ENCODE measurements at places on chromosomes 16 and 17.

- no peak for DNase-seq
Observed at GRCh38 chr17:35930211-35931065, at the start of gene RDM1. Gene RDM1, minus strand, starts transcription at chr17:35930773. Its CDS starts 46 bp downstream, at chr17:35930727.

DNA sequence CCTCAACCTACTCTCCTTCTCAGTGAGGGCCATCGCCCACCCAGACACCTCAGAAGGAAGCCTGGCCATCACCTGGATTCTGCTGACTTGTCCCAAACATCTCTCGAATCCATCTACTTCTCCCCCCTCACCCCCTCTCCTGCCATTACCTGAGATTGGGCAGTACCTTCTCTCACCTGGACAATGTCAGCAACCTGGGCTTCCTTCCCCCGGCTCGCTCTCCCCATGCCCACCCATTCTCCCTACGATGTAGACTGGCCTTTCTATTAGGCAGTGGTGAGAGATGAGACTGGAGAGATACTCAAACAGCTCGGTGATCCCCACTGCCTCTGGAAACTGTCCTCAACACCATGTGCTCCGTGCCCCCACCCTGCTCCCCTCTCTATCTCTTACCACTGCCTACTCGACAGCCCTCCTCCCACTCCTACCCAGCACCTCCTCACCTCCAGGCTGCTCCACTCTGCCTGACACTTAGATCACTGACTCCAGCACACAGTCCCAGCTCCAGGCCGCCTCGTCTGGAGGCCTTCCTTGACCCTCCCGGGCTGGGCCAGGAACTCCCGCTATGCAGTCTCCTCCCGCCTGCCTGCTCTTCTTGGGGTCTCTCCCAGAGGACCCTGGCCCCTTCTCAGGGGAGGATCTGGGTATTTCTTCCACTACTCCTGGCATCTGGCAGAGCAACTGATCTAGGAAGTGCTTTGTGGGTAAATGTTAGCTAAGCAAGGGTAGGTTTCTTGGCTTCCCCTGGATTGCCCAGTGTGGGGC lies 235.8 kb upstream of the NLRP1 start:
- no peak for DNase-seq

- peak; percentile 55 for DNase-seq
Observed at GRCh38 chr16:79580453-79581191, 19.9 kb downstream of the MAF start.

- peak; percentile 72 for DNase-seq
Observed at GRCh38 chr16:75256696-75257343, 5.4 kb upstream of the BCAR1 start.

DNA sequence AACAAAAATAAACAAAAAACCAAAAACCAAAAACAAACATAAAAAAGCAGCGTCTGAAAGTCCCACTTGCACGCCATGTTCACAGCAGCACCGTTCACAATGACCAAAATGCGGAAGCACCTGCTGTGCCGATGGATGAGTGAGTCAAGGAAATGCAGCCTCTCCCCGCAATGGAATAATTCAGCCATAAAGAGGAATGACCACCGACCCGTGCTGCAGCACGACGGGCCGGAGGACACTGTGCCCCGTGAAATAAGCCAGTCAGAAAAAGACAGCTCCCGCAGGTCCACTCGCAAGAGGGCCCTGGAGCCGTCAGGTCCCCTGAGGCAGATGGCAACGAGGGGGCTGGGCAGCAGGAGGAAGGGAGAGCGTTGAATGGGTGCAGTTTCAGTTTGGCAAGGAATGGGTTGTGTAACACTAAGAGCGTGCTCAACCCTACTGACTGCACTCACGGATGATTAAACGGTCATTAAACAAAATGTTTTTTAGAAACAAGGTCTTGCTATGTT lies 5.1 kb downstream of the CLCN7 start:
- no peak for DNase-seq

GRCh38 chr17:29111816-29112499 lies 68.2 kb downstream of the MYO18A start:
- peak; percentile 91 for DNase-seq

- no peak for DNase-seq
Observed at GRCh38 chr16:86255966-86256365, 254.4 kb upstream of the FOXF1 start.

DNA sequence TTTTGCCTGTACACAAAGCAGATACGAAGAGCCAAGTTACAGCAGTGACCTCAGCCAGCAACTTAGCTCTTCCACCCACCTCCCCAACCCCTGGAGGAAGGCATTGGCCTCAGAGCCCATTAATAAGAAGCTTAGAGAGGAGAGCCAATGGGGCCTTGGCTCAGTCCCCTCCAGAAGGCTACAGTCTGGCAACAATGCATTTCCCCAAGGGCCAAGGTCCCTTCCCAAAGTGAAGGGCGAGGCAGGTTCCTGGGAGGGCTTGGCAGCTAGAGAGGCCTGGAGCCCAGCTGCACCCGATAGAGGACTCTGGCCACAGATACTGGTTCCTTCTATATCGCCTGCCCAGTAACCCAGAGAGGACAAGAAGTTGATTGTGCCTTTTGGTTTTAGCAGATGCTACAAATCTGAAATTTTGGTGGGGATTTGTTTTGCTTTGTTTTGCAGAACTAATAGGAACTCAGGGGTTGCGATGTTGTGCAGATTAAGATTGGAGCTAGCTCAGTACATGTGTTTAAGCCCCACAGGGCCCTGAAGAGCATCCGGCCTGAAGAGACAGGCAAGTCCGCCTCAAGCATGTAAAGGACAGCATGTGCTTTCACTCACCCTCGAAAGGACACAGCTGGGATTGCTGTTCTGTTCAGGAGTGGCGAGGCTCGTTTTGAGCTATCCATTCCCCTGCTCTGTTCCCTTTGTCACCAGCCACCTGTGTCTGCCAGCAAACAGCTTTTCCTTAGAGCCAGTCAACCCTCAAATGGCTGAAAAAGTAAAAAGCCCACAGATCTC lies 12.0 kb upstream of the PNPO start:
- no peak for DNase-seq

DNA sequence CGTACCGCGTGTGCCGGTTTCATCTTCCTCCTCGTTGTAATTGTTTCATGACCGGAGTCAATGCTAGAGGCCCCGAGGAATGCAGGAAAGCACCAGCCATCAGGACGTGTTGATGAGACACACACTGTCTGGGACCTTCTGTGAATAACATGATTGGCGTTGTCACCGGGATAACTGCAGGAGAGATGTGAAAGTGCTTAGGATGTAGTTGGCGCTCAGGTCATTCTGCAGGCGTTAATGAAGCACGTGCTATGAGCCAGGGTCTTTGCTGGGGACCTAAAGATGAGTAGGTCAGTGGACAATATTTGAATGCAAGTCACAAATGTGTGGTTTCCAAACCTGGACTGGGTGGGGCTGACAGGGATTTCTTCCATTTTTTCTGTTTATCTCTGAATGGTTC lies 181.6 kb upstream of the HSBP1 start:
- no peak for DNase-seq

DNA sequence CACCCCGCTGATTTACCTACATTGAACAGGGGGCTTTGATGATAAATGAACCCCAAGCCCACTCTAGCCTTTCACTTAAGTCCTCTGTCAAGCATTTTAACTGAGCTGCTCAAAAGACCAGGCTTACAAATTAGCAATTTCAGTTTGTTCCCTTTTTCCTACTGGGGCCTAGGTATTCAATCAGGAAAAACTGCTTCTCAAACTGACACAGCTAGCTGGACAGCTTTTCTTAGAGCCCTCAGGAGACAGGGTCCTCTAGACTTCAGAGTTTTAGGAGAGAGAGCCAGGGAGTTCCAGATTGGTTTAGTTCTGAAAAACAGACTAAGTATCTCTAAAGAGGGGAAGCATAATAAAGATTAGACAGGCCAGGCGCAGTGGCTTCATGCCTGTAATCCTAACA lies 6.2 kb upstream of the HEXIM2 start:
- DNase-seq: no peak

GRCh38 chr16:50360779-50361178 lies 8.0 kb downstream of the BRD7 start:
- DNase-seq: no peak

GRCh38 chr16:52353249-52353648 lies 193.7 kb downstream of the TOX3 start:
- no peak for DNase-seq

GRCh38 chr17:29567304-29567553 lies 392 bp upstream of the ABHD15 start:
- DNase-seq: no peak

DNA sequence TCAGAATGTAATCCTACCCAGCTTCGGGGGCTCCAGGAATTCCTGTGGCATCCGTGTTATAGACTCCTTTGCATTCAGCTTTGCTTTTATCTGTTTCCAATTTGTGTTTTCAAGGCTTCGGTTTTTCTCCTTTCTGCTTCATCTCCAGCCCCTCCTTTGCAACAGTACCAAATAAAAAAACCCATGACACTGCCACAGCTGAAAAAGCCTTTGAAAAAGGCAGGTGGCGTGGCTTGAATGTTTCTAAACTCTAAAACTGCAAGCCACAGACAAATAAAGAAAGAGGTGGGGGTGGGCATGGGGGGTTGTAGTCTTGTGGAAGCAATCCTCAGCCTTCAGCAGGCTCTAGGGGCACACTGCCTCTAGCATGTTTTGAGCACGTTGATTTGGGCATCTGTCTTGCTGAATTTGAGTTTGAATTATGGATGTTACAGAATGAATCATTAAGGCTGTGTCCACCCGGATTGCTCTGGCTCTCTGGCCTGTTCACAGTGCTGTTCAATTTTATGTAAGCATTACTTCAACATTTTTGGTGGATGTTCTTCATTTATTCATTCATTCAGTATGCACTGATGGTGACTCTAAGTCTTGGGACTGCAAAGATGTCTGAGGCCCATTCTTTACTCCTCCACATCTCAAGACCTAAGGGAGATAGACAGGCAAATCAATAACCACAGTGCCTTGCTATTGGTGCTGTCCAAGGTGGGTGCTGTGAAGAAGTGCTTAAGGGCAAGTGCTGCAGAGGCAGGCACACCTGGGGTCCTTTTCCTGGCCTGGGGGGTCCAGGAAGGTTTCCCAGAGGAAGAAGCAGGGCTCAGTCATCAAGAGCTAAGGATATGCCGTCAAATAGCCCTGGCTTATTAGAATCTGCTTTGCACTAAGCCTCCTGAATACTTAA lies 77.4 kb downstream of the CDH13 start:
- peak; percentile 17 for DNase-seq

DNA sequence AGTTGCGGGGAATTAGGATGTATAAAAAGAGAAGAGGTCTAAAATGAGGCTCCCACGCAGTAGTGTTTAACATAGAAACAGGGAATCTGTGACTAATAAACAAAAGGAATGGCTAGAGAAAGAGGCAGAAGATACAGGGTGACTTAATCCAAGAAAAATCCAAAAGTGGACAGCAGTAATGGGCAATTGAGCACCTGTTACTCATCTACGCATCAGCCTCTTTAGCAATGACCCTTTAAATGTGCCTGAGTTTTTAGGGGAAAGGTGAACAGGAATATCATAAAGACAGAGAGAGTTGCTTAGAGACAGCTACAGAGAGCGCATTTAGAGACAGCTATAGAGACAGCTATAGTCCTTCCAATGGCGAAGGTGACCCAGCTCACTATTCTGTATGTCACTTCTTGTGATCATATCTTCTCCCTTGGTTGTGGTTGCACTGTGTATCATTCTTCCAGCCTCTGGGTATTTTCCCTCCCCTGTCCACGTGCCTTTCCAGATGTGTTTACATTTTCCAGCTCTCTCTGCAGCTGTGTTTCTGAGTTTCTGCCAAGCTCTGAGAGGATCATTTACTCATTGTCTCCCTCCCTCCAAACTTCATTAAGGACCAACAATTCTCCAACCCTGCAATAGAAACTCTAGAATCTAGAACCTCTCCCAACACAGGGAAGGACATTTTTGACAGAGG lies 61.5 kb downstream of the MYOCD start:
- no peak for DNase-seq

DNA sequence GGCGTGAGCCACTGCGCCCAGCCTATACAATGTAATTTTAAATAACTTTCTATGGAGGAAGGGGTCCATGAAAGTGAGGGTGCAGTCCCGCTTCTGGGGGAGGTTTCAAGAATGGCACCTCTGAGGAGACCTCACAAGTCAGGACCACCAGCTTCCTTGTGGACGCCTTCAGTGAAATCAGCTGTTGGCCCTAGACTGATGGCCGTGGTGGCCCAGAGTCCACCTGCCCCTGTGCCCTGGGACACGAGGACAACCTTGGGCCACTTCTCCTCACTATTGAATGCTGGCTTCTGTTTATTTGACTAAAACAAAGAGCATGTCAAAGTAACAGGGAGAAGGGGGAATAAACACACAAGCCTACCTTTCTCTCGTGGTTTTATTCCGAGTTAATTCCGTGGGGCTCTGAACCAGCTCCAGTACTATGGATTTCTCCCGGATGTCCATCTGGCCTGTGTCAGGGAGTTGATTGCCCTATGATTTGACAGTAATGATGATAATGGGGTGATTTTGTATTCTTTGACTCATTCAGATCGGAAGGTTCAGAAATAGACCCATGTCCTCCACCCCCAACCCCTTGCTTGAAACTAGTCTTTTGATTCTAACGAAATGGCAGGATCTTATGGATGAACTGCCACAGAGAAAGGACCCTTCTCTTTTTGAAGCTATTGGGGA lies 8.6 kb upstream of the CBX4 start:
- no peak for DNase-seq

DNA sequence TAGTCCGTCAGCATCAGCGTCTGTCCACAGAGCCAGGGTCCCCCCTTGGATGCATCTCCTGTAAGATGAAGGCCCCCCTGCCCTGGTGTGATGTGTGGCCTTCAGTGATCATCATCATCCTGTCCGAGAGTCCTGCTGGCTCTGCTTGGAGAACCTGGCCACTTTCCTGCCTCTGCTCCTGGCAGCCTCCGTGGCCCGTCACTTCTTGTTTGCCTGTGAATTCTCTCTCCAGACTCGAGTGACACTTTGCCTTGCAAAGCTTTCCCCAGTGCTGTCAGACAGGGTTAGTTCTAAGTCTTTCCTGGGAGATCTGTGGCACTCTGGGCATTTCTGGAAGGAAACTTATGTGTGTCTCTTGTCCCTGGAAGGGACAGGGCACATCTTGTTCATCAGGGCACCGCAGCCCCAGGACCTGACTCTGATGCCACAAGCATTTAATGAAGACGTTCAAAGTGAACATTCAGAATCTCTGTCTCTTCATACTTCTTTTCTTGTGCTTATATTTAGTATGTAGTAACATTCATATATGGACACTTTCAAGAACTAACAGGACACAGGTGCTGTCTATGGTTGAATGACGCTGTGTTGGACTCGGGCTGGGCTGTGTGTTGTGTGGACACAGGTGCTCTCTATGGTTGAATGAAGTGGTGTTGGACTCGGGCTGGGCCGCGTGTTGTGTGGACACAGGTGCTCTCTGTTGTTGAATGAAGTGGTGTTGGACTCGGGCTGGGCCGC lies 68.5 kb downstream of the RPTOR start:
- DNase-seq: no peak

DNA sequence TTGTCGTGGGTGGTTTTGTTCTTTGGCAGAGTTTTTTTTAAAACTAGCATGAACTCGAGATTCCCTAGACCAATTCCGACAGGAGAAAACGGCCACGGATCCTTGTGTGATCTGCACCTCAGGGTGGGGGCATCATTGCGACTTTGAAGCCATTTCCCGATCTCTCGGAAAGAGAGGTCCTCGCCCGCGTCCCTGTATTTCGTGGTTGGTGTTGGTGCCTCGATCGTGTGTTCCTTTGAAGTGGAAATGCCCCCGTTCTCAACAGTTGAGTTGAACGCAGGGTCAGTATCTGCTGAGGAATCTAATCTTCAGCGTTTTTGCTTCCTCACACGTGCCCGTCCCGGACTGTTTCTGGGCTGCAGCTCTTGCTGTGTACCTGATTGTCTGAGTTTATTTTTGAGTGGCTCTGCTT lies 1.1 kb downstream of the CRAMP1 start:
- no peak for DNase-seq

GRCh38 chr16:79550373-79550772 lies 50.2 kb downstream of the MAF start:
- no peak for DNase-seq

- DNase-seq: no peak
Observed at GRCh38 chr16:49548325-49548970, 174.8 kb downstream of the C16orf78 start.

GRCh38 chr17:4357671-4358070 lies 8.8 kb downstream of the UBE2G1 start:
- DNase-seq: no peak

Measured in SJCRH30 (cell line).